GM20000 (cell line): ENCODE measurements at places on chromosomes 12 and 14.

GRCh38 chr14:68766299-68767247 is 26.3 kb downstream of the ZFP36L1 start:
- no peak for DNase-seq

GRCh38 chr12:318759-319515 is 56.3 kb upstream of the SLC6A13 start:
- DNase-seq = no peak

GRCh38 chr14:85437148-85437547 is 92.8 kb upstream of the FLRT2 start:
- no peak for DNase-seq

- no peak for DNase-seq
Measured at GRCh38 chr12:232731-233614, 19.0 kb upstream of the SLC6A12 start.

GRCh38 chr12:92987362-92987761 is 58.3 kb upstream of the EEA1 start:
- no peak for DNase-seq
